LHCN-M2 (cell line): ENCODE measurements at places on chromosomes 1 and 21. TPM values are rescaled to one million over a fixed set of nuclear protein-coding genes. Genes with fewer than 3 reads are reported as not detected.

DNA sequence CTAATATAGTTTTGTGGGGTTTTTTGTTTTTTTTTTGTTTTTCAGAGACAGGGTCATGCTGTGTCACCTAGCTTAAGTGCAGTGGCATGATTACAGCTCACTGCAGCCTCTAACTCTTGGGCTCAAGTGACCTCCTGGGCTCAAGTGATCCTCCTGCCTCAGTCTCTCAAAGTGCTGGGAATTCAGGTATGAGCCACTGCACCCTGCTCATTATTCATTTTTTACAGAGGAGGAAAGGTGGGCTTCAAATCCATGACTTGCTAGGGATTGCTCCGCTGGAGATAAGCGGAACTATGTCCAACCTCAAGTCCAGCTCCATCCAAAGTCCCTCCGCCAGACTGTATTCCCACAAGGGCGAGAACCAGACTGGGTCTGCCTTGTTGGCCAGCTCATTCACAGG is 8.0 kb upstream of the SPOCD1 start:
- no peak for DNase-seq

GRCh38 chr21:44789880-44790279 is 11.7 kb downstream of the UBE2G2 start:
- DNase-seq, result peak; percentile 77

GRCh38 chr1:159914252-159915018 is 10.9 kb downstream of the TAGLN2 start:
- DNase-seq, result no peak

GRCh38 chr1:109404838-109405237 is 7.1 kb upstream of the SORT1 start:
- DNase-seq, result no peak

DNA sequence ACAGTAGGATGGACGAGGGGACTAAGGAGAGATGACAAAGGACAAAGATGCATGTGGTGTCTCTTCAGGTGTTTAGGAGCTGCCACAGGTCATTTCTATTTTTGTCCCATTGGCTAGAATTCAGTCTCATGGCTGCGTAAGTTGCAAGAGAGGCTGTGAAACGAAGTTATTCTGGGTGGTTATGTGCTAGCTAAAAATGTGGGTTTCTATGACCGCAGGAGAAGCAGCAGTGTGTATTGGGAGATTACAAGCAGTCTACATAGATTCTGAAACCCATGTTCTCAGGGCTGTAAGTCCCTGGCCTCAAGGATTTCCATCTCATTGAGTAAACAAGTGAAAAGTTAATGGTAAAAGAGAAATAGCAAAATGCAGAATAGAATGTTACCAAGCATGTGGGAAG is 110.7 kb downstream of the SPATA46 start:
- DNase-seq, result no peak

- no peak for DNase-seq
Observed at GRCh38 chr1:53592521-53592982, 133.4 kb downstream of the DMRTB1 start.

DNA sequence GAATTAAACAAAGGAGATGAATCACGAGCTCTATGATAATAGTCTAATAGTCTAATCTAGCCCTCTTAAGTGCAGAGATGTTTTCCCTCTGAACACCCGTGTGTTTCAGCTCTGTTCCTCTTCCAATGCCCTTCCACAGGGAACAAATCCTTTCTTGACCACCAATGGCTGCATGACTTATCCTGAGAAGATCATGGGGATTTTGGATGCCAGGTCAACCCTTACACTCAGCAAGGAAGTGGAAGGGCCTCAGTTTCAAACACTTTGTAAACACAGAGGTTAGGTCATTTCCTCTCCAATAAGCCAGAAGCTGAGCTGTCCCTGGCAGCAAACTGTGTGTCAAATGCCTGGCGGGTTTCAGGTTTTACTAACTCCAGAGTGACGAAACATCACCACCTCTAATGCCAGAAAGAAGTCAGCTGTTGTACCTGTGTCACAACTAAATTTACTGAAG is 200.0 kb downstream of the GABPA start:
- DNase-seq, result peak; percentile 91

- DNase-seq, result no peak
Observed at GRCh38 chr1:182690886-182691443, 6.6 kb upstream of the RGS8 start.

GRCh38 chr1:237340892-237341291 is 298.9 kb downstream of the RYR2 start:
- DNase-seq, result no peak

- DNase-seq, result no peak
Observed at GRCh38 chr1:52045236-52045635, 9.8 kb downstream of the TXNDC12 start.

- no peak for DNase-seq
Observed at GRCh38 chr1:213606252-213606820, 381.4 kb upstream of the PROX1 start.

DNA sequence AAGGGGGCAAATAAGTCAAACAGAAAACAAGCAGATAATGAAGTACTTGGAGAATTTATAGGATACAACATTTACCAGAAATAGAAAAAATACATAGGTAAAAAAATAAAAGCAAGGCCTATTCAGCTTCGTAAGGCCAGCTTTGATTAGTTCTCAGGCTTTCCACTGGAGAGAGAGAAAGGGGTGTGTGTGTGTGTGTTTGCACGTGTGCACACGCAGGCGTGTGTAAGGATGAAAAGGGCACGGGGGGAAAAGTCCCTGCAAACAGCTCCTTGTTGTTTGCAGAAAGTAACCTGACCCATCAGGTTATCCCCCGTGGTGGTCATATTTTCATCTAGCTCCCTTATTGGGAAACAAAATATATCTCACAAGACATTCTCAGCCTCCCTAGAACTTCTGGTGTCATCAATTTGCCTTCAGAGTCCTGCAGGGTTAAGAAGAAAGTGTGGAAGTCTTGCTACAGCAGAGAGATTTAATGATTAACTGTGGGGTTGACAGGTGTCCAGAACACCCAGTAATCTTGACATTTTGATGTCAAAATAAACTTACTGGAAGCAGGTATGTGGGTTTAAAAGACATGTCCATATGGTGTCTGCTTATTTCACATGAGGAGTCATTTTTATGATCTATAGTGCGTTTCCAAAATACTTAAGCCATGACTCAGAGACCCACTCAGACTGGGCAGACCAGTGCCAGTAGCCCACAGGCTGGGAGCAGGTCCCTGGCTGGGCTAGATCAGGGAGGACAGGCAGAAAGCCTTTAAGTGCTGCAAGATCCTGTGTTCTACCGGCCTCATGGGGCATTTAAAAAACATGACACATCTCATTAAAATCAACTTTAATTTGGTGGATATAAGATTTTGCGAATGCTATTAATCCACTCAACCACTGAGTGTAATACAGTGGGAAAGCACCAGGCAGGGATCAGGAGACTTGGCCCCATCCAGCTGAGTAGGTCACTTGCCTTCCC is 487.6 kb upstream of the CAMK1G start:
- peak; percentile 89 for DNase-seq

GRCh38 chr1:24481101-24481500 is 21.5 kb upstream of the RCAN3 start:
- DNase-seq, result no peak

DNA sequence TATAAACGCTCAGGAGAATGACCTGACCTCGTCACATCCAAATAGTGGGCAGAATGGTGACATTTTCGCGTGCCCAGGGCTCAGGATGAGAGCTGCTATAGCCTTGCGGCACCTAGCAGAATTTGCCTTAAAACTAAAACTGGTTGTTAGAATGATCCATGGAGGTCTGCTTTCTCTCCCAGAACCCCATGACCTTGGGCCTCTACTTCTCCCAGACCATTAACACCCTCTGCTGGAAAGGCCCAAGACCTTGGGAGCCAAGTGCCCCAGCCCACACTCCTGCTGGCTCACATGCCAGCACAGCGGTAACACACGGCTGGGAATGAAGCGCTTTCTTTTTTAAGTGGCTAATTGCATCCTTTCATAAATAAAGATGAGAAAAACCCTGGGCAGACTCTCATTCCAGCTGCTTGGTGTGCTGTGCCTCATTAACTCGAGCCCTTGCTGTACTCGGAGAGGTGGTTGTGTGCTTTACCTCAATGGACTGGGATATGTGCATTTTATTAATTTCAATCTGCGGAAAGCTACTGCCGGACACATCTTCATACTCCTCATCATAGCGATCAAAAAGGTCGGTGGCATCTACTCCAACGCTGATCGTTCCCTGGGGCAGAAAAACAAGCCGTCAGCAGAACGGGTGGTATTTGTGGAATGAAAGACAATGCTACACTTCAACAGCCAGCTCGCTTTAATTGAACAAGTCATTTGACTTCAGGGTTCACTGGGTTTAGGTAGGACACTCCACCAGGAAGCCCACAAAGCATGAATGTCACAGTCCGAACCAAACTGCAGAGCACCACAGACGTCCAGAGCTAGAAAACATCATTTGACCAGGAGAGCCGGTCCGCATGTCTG is 29.0 kb downstream of the THAP3 start:
- DNase-seq, result no peak

GRCh38 chr1:225744745-225745144 is 32.9 kb upstream of the SRP9 start:
- no peak for DNase-seq

- DNase-seq, result no peak
Observed at GRCh38 chr1:51997974-51998382, 7.5 kb upstream of the RAB3B start.

GRCh38 chr1:245549996-245550719 is 395.4 kb downstream of the KIF26B start:
- DNase-seq, result no peak

- no peak for DNase-seq
Observed at GRCh38 chr1:115314765-115315164, 23.3 kb downstream of the NGF start.

DNA sequence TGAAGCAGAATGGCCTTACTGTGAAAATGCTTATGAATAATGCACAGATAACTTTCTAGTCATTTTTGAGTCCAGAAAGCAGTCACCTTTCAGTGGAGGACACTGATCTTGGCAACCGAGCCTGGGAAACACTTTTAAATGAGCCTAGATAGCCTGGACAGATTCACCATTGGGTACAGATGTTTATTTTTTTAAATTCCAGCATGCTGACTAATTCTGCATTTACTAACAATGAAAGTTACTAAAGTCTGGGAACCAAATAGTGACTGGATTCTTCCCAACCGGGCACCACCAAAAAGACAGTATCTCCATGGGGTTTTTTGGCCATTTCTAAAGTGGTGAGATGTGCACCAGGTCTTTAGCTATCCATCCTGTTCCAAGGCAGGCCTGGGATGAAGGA is 3.3 kb upstream of the FMOD start:
- peak; percentile 56 for DNase-seq

DNA sequence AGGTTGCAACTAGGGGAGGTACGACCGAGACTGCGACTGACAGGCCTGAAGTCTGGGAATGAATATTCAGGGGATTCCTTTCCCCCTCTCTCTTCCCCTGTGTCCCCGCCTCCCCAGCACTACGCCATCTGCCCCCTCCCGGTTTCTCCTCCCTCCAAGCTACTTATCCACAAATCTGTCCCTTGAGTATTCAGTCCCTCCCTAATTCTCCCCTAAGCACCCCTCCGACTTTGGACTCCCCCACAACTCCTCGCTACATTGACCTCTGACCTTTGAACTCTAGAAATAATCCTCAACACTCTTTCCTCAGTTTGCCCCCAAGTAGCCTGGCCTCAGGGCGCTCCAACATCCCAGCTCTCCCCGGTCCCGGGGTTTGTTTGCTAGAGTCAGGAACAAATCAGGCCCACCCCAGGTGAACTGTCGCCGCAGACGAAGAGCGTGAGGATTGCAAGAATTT is 393 bp downstream of the LYSMD1 start:
- peak; percentile 60 for DNase-seq

GRCh38 chr21:17679002-17679600 is 66.4 kb upstream of the BTG3 start:
- peak; percentile 51 for DNase-seq

GRCh38 chr1:17365293-17365692 is 6.7 kb upstream of the PADI6 start:
- no peak for DNase-seq

- DNase-seq, result peak; percentile 71
Observed at GRCh38 chr1:230186003-230186863, 119.2 kb downstream of the GALNT2 start.

GRCh38 chr1:51833700-51834099 is 44.8 kb downstream of the NRDC start:
- peak; percentile 26 for DNase-seq

DNA sequence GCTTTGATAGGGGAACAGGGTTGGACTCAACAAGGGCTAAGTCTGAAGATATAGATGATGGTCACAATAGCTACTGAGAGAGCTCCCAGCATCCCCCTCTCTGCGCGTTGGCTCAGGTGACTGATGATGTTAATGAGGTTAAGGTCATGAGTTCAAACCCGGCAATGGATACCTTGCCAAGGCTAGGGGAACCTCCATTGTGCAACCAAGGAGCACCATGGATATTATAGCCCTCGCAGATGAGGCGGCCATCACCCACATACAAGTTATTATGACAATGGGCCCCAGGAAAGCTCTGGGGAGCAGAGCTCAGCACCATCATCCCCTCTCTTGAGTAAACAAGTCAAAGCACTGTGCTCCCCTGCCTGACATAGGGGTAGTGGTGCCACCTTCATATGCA is 8.2 kb downstream of the KCNA2 start:
- no peak for DNase-seq

- peak; percentile 85 for DNase-seq
Observed at GRCh38 chr1:184388319-184388889, 1.6 kb downstream of the C1orf21 start.

DNA sequence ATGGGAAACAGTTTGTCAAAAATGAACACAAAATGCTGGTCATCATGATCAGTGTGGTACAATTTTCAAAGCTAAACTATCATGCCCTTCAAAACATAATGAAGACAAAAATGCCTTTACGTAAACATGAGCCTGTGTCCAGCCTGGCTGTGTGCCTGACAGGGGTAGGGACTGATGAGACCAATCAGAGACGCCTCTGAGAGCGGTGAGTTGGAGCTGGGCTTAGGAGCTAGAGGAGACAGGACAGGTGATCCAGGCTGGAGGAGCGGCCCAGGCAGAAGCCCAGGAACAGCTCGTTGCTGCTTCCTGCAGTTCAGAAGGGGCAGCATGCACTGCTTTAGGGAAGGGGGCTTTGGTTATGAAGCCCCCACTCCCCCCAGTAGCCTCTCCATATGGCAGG is 70.0 kb downstream of the ARHGEF10L start:
- DNase-seq, result no peak

DNA sequence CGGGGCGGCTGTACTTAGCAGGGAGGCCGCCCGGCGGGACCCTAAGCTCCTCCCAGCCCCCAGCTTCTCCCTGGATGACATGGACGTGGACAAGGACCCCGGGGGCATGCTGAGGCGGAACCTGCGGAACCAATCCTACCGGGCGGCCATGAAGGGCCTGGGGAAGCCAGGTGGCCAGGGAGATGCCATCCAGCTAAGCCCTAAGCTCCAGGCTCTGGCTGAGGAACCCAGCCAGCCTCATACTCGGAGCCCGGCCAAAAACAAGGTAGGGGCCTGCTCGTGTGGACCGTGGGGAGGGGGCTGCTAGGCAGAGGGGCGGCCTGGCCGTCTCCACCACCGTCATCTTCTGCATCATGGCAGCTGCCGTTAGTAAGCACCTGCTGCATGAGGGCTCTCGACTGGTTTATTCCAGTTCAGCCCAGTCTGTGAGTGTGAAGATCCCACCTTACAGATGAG is 9.0 kb downstream of the ARHGEF16 start:
- DNase-seq, result no peak

- DNase-seq, result peak; percentile 92
Observed at GRCh38 chr1:234871710-234872271, 256.8 kb downstream of the TOMM20 start.

Gene TMPRSS15
- not detected in 2 replicates for total RNA-seq

Gene SLC45A1
- total RNA-seq, result 4.0 and 4.2 TPM in 2 replicates

Gene LAMC2
- total RNA-seq, result 2.0 and 3.5 TPM in 2 replicates

Gene OR10T2
- not detected in 2 replicates for total RNA-seq

Gene S100A8
- total RNA-seq, result not detected in 2 replicates

Gene PLXNA2
- 17.7 and 24.2 TPM in 2 replicates for total RNA-seq

Gene TGFB2
- total RNA-seq, result 5.1 and 7.7 TPM in 2 replicates

Gene NOS1AP
- total RNA-seq, result 0.13 and 0.98 TPM in 2 replicates

Gene CEP170
- total RNA-seq, result 91.8 and 105 TPM in 2 replicates

Gene OR10Z1
- total RNA-seq, result not detected in 2 replicates

Gene TCEA3
- total RNA-seq, result 1.5 TPM in 2 replicates
